Bronchus fibroblast of lung (primary cell): ENCODE measurements at places on chromosomes 16 and 17. TPM values are rescaled to one million over a fixed set of nuclear protein-coding genes. Genes with fewer than 3 reads are reported as not detected.

The OR3A3 gene
- not detected in 2 replicates for total RNA-seq

The MT1B gene
- not detected in 2 replicates for total RNA-seq

The NUPR1 gene
- 16.2 and 20.3 TPM in 2 replicates for total RNA-seq

The NPIPA1 gene
- total RNA-seq, result 16.4 and 25.9 TPM in 2 replicates

The FLII gene
- 248 and 284 TPM in 2 replicates for total RNA-seq

The MMP28 gene
- total RNA-seq, result 0.67 and 2.2 TPM in 2 replicates

The OR3A2 gene
- not detected in 2 replicates for total RNA-seq

The ASGR1 gene
- 0.34 and 1.2 TPM in 2 replicates for total RNA-seq

The KIF2B gene
- not detected in 2 replicates for total RNA-seq

The SULT1A2 gene
- total RNA-seq, result not detected in 2 replicates

The TTC19 gene
- total RNA-seq, result 38.4 and 39.7 TPM in 2 replicates

The KCNG4 gene
- not detected in 2 replicates for total RNA-seq

The GFAP gene
- 0.67 and 1.5 TPM in 2 replicates for total RNA-seq

The FGF11 gene
- 0.30 TPM in 1 of 2 replicates, not detected in the other for total RNA-seq

The FOXJ1 gene
- under 0.01 and 0.17 TPM in 2 replicates for total RNA-seq

The CACNG5 gene
- 0.17 TPM in 1 of 2 replicates, not detected in the other for total RNA-seq

The CD300A gene
- total RNA-seq, result not detected in 2 replicates

The CD7 gene
- total RNA-seq, result 0.30 and 0.34 TPM in 2 replicates

The CACNG3 gene
- not detected in 2 replicates for total RNA-seq

The EZH1 gene
- total RNA-seq, result 8.2 and 9.4 TPM in 2 replicates

The ESRP2 gene
- total RNA-seq, result 0.30 and 0.50 TPM in 2 replicates

The DOC2B gene
- not detected in 2 replicates for total RNA-seq

The SLC12A3 gene
- not detected in 2 replicates for total RNA-seq

The KRT17 gene
- 0.89 and 3.7 TPM in 2 replicates for total RNA-seq

The OR1A1 gene
- total RNA-seq, result not detected in 2 replicates

The LIG3 gene
- 33.3 and 36.4 TPM in 2 replicates for total RNA-seq

The PAQR4 gene
- 19.6 and 24.9 TPM in 2 replicates for total RNA-seq
